ENCODE measurements at places on chromosomes 3 and 15.

- no peak for DNase-seq
Measured at GRCh38 chr3:193439423-193439822, 60.9 kb upstream of the ATP13A5 start.

DNA sequence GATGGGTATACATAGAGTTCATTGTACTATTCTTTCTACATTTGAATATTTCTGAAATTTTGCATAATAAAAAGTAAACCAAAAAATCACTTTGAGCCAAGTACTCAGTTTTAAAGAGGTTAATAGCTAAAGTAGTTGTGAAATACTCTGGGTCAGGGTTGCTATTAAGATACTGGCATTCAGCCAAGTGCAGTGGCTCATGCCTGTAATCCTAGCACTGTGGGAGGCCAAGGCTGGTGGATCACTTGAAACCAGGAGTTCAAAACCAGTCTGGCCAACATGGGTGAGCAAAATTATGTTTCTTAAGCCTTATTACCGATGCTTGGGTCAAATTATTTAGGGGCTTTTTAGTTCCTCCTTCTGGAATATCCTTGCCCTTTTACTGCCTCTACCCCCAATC, 122.0 kb upstream of the MELTF start:
- DNase-seq = peak; percentile 36

DNA sequence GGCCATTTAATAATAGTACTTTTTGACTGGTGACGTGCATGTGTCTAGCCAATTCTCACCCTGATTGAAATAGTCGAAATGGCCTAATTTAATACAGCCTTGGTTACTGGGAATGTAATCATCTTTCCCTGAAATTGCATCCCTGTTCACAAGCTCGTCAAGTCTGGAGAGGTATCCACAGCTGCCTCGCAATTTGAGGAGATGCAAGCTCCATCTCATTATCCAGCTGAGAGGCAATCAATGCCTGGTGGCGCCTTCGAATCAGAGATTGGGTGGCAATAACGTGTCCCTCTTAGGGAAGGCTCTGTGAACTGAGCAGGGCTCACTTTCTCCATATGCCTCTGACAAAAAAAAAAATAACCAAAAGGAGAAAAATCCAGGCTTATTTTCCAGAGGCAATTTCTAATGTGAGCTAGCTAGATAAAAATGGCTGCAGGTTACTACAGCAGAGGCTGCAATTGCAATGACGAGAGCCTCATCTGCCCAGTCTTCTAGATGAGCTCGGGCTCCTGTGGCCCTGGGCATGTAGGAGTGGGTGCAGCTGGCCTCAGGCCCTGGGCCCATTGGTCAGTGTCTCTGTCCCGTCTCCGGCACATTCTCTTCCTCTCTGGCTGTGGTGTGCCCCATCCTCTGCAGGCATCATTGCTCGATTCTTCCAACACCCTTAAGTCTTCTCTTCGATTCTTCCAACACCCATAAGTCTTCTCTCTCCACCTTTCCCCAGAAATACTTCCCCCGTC, 487.5 kb downstream of the GABRG3 start:
- DNase-seq = no peak

DNA sequence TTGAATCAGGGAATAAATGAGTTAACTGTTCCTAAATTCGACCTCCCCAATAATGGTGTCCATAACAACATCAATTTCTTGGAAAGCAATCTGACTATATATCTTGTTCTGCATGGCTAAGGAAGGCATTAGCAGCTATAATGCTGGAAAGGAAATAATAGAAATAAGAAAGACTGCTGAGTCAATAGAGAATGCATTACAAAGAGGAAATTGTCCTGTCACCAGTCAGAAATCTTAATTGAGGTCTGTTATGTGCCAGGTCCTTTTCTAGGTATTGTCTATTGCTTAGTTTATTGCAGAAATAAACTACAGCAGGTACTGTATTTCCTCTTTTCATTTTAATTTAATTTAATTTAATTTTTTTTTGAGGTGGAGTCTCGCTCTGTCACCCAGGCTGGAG, 5.9 kb upstream of the PPP1R2 start:
- no peak for DNase-seq

DNA sequence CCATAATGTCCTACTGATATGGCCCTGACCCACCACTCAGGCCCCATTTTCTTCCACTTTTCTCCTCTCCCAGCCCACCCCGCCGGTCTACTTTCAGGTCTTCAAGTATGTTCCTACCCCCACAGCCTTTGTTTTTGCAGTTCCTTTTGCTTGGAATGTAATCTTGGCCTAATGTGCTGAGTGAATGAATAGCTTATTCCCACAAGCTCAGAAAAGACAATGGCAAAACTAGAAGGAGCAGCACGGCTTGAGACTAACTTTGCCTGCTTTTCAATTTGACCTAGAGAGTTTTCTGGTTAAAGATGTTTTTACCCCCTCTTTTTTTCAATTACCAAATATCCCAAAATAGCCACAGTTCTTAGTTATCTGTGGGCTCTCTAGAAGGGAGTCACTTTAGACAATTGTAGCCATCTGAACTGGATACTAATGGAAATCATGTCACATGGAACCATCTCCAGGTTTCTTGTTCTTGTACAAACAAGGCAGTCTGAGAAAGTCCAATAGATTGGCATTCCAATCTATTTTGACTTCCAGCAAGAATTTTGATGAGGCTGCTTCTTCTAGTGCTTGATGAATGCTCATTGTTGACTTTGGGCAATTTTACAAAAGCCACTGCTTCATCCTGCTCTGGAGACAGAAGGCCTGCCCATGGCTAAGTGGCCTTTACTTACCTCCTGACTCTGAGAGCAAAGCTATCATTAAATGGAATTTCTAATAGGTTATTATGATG, 16.3 kb upstream of the LMCD1 start:
- DNase-seq = no peak

- DNase-seq = peak; percentile 39
Measured at GRCh38 chr3:115512565-115513415, 110.5 kb upstream of the GAP43 start.

DNA sequence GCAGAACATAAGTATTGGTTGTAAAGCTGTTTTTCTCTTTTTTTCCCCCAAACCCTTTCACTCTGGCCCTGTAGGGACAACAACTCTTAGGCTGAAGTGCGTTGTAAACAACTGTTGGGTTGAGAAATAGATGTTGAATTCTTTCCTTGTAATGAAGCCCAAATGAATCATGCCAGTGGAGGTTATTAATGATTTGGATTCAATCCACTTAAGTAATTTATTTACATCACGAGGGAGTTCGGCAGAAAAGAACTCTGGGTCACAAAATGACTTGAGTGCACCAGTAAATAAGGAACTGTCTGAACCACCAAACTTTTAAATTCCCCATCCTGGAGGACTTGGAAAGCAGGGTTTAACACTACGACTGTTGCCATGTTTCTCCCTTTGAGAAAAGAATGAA, 218.9 kb downstream of the PDZRN3 start:
- no peak for DNase-seq

GRCh38 chr15:89017370-89018066, 70.7 kb upstream of the ABHD2 start:
- peak; percentile 36 for DNase-seq

DNA sequence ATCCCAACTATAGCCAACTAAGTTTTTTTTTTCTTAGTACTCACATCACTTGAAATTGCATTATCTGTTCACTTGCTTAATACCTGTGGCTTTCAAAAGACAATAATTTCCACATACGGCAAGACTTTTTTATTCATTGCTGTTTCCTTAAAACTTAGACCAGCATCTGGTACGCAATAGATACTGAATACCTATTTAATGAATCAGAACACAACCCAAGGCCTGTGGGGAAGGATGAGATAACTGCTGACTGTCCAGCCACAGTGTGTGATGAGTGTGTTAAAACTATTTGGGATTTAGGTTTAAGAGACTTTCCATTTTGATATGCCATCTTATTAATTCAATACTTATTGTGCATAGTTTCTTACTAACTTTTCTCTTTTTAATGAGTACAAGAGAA, 988.7 kb downstream of the NTRK3 start:
- DNase-seq = no peak

DNA sequence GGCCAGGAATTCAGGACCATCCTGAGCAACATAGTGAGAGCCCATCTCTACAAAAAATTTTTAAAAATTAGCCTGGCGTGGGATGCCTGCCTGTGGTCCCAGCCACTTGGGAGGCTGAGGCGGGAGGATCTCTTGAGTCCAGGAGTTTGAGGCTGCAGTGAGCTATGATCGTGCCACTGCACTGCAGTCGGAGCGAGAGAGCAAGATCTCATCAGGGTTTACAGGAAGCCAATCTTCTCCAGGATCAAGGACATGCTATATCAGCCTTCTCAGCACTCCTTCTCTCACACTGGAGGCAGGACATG, 451 bp upstream of the STOML1 start:
- DNase-seq = no peak

DNA sequence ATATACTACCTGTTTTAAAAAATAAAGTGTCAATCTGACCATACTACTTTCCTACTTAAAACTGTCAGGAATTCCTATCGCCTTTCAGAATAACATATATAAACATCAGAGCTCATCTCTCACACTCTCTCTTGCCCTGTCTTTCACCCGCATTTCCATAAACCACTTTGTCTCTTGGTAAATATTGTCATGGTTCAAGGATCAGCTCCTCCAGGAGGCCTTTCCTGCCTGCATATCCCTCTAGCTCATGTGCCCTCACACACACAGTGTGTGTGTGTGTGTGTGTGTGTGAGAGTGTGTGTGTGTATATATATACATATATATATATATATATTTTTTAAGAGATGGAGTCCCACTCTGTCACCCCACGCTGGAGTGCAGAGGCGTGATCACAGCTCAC, 6.7 kb downstream of the SUMF1 start:
- no peak for DNase-seq

- no peak for DNase-seq
Measured at GRCh38 chr3:80663426-80663825, 895.6 kb upstream of the ROBO1 start.

- DNase-seq = no peak
Measured at GRCh38 chr15:41581110-41581509, 22.1 kb downstream of the TYRO3 start.

DNA sequence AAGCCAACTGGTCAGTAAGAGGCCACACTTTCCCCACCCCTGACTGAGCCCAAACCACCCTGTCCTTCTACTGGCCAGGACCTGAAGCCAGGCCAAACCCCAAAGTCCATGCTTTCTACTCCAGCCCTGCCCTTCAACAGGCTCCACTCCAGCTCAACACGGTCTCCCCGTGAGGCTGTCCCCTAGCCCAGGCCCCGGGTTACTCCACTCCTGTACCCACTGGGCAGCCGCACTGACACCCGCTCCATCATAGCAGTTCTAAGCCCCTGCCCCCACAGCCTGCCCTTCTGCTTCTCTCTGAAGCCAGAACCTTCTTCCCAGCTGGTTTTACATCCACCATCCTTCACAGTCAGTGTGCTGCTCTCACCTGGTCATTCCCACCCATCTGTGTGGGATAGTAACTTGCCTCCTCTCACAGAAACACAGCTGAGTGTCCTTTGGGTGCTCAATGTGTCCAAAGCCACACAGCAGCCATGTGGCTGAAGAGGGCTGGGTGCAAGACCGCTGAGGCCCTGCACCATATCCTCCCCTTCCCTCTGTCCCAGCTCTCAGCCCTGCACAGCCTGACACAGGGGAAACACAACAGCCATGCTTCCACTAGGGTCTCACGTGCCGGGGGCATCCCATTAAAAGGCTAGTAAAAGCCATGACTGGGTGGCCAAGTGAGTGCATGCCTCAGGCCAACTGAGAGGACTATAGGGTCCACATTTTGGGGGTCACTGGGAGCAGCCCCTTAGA, 38.1 kb downstream of the TLE3 start:
- DNase-seq = no peak

DNA sequence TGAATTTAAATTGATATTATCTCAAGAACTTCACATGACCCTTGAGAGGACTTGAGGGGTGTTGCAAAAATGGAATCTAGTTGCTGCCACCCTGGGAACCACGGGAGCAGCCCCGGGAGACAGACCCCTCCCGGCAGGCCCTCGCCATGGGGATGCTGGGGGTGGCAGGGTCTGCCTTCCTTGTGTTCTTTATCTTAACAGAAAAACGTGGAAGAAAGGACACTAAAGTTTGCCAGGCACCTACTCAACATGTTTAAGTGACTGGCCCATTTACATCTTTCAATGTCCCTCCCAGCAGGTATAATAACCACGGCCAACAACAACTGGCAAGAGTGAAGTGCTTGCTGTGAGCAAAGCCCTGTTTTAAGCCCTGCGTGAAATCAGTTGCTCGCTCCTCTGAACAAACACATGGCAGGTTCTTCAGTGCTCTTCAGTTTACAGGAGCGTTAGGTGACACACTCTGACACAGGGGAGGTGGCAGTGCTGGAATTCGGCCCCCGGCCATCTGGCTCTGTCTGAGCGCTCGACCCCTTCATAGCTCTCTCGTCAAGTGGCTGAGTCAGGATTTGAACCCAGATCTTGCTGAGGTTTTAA, 112.5 kb downstream of the ASB7 start:
- DNase-seq = no peak

- no peak for DNase-seq
Measured at GRCh38 chr15:67179411-67179995, 75.0 kb downstream of the AAGAB start.

DNA sequence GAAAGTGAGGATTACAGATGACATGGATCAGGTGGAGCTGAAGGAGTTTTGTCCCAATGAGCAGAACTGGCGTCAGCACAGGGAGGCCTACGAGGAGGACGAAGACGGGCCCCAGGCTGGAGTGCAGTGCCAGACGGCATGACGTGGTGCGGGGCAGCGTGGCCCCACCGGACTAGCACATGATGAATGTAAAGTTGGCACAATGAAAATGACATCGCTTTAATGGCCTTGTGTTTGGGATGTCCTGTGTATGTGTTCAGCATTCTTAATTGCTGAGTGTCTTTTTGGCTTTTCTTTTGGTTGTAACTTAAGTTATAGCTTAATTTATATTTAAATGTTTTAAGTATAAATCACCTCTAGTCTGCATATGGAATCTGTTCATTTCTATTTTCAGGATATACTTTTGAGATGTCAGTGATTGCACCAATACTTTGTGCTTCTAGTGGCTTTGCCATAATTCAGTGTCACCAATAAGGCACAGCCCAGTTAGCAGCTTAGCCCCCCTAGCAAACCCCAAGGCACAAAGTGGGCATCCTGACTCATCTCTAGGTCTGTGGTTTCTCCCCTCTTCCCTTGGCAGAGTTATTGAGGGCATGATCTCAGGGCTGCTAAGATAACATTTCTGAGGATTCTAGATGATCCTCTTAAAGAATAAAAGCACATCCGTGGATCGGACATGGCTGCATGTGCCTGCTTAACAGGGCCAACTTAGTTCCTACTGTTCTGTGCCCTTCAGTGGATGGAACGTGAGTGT, 16.1 kb downstream of the DNAJA4 start:
- no peak for DNase-seq

DNA sequence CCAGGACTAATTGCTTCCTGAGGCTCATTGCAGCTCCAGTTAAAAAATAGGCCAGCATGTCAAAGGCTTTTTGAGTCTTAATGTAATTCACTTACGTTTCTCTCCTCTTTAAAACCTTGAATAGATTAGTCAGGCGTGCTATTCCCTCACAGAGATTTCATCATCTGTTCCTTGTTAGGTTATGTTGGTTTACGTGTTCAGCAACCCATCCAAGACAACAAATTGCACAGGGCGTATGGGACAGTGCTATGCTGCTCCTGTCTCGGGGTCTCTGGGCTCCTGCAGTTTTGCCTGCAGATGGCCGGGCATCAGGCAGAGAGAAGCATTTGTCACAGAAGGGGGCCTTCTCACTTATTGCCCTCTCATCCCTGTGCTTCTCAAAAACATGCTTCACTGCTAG, 117.1 kb downstream of the CHDH start:
- no peak for DNase-seq

Data from NCI-H510A (cell line).